GDM1 (cell line): ENCODE measurements at places on chromosomes 6 and 20.

GRCh38 chr6:124604719-124605118, 357.5 kb upstream of the RNF217 start:
- DNase-seq: no peak

GRCh38 chr6:131756039-131756438, 45.2 kb upstream of the CTAGE9 start:
- no peak for DNase-seq

DNA sequence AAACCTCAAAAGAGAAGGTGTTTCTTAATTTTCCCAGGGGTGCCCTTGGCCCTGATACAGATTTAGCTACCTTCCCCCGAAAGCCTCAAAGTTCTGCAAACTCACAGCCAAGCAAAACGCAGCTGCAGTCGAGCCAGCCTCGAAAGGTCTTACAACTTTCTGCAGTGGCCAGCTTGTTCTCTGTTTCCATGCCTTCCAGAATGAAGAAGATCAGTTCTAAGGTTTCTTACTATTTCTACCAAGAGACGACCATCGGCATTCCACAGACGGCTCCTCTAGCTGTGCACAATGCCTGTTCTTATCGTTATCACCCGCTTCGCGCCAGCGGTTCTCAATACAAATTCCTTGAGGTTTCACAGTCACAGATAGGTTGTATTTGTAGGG, 28.5 kb upstream of the CCR6 start:
- no peak for DNase-seq

DNA sequence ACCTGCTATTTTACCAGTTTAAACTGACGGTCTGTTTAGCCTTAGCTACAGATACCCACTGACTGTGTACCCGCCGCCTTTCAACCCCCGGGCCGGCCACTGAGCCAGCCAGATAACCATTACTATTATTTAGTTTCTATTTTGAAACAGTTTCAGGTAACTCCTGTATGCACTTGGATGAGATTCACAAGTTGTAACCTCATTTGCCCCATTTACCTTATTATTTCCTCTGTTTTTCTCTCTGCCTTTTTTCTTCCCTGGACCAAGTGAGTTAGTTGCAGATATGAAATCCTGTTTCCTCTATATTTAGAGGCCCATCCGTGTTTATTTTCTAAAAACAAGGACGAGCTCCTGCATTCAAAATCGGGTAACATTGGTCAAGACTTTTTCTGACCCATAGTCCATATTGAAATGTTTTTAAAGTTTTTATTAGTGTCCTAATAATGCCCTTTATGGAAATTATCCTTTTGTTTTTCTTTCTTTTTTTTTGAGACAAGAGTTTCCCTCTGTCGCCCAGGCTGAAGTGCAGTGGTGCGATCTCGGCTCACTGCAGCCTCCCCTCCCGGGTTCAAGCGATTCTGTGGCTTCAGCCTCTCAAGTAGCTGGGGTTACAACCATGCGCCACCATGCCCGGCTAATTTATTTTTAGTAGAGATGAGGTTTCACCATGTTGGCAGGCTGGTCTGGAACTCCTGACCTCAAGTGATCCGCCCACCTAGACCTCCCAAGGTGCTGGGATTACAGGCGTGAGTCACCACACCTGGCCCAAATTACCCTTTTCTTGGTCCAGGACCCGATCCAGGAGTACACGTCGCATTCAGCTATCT, 767 bp downstream of the AP5S1 start:
- no peak for DNase-seq

- DNase-seq: no peak
Observed at GRCh38 chr6:170480050-170480692, 72.9 kb downstream of the PSMB1 start.

- DNase-seq: no peak
Observed at GRCh38 chr6:78483553-78484197, 383.7 kb upstream of the IRAK1BP1 start.

GRCh38 chr20:54189630-54190029, 15.8 kb upstream of the CYP24A1 start:
- no peak for DNase-seq

DNA sequence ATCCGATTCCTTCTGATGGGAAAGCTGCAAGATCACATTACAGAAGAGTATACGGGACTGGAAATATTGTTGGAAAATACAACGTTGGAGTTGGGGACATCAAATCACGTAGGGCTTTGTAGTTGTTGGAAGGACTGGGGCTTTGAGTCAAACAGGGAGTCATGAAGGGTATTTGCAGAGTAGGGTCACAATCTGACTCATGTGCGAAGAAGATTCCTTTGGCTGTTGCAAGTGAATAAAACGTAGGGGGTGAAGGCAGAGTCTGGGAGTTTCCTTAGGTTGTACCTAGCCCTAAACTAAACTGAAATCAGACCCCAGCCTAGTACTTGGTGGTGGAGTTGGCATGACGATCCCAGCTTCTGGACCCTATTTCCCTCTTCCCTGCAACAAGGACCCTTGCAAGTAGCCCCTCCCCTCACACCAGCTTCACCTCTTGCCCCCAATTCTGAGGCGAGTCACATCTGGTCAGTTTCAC, 32.3 kb downstream of the SNX5 start:
- DNase-seq: no peak

GRCh38 chr20:39081255-39081654, 119.1 kb downstream of the DHX35 start:
- peak; percentile 40 for DNase-seq

DNA sequence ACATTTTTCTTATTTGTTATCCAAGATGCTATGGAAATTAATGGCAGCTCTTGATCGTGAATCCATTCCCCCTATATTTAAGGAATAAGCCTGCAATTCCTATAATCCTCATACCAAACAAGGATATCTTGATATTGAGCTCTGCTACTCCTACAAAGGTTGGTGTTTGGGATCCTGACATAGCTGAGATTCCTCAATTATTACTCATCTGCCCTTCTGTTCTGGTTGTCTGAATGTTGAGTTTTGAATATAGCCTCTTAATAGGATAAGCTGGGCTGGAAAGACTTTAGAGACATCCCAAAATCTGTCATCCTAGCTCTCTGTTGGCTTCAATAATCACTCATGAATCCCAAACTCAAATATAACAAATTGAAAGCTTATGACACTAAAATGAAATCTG, 49.9 kb downstream of the CLIC5 start:
- DNase-seq: no peak

GRCh38 chr6:134026597-134026996, 25.8 kb downstream of the SLC2A12 start:
- no peak for DNase-seq

GRCh38 chr6:11202513-11203305, 29.8 kb downstream of the NEDD9 start:
- DNase-seq: no peak

GRCh38 chr6:15063253-15063853, 182.5 kb upstream of the JARID2 start:
- DNase-seq: peak; percentile 55

- no peak for DNase-seq
Observed at GRCh38 chr6:69894578-69895347, 28.4 kb downstream of the COL19A1 start.

DNA sequence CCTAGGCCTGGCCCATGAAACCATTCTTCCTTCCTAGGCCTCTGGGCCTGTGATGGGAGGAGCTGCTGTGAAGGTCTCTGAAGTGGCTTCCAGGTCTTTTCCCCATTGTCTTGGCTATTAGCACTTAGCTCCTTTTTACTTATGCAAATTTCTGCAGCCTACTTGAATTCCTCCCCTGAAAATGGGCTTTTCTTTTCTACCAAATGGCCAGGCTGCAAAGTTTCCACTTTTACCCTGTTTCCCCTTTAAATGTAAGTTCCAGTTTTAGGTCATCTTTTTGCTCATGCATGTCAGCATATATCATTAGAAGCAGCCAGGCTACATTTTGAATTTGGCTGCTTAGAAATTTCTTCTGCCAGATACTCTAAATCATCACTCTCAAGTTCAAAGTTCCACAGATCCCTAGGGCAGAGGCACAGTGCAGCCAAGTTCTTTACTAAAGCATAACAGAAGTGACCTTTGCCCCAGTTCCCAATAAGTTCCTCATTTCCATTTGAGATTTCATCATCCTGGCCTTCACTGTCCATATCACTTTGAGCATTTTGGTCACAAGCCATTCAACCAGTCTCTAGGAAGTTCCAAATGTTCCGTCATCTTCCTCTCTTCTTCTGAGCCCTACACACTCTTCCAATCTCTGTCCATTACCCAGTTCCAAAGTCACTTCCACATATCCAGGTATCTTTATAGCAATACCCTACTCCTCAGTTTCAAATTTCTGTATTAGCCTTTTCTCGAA, 71.9 kb downstream of the TBC1D7 start:
- no peak for DNase-seq

DNA sequence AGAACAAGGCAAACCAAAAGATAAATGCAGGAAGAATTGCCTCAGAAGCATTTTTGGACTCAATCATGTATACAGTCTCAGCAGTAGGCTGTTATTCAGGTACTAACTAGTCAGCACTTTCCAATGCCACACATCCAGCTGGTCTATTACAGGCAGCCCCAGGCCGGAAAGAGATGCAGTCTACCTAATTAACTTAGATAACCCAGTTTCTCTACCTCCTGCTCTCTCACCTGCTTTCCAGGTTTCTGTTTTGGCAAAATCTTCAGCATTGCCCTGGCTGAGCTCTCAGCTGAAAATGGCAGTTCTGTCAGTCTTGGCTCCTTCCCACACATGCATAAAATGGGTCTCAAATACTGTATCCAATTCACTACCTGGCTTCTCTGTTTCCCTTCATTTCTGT, 101.3 kb upstream of the UFL1 start:
- DNase-seq: no peak
